A375 (cell line): ENCODE measurements at places on chromosomes 2 and 18. TPM values are rescaled to one million over a fixed set of nuclear protein-coding genes. Genes with fewer than 3 reads are reported as not detected.

PLB1 gene
- 0.23 and 0.58 TPM in 2 replicates for total RNA-seq

KLHL29 gene
- 3.7 and 3.8 TPM in 2 replicates for total RNA-seq

DSG2 gene
- 10.6 and 12.3 TPM in 2 replicates for total RNA-seq

DCDC2C gene
- not detected in 2 replicates for total RNA-seq

POTEC gene
- 0.88 and 0.91 TPM in 2 replicates for total RNA-seq

CRYBA2 gene
- total RNA-seq = 4.2 TPM in 1 of 2 replicates, not detected in the other

ZRANB3 gene
- 2.5 and 3.3 TPM in 2 replicates for total RNA-seq

PKDCC gene
- total RNA-seq = 3.2 and 3.8 TPM in 2 replicates

RAX gene
- total RNA-seq = not detected in 2 replicates

CNGA3 gene
- total RNA-seq = not detected in 2 replicates

TIGD1 gene
- total RNA-seq = 9.6 and 12.2 TPM in 2 replicates

GAD1 gene
- 7.2 and 8.1 TPM in 2 replicates for total RNA-seq

LBH gene
- 1.0 and 1.8 TPM in 2 replicates for total RNA-seq

TSPYL6 gene
- not detected in 2 replicates for total RNA-seq

KCNF1 gene
- total RNA-seq = not detected in 2 replicates

ESPNL gene
- 0.40 and 0.41 TPM in 2 replicates for total RNA-seq

HS6ST1 gene
- total RNA-seq = 8.1 and 8.7 TPM in 2 replicates

CAPN13 gene
- total RNA-seq = not detected in 2 replicates

PTPN4 gene
- 28.0 and 35.6 TPM in 2 replicates for total RNA-seq

SP110 gene
- 10.7 and 12.3 TPM in 2 replicates for total RNA-seq

DLX1 gene
- total RNA-seq = 10.2 and 11.1 TPM in 2 replicates

PLCL1 gene
- total RNA-seq = 0.08 and 0.16 TPM in 2 replicates

C2orf66 gene
- total RNA-seq = 0.15 TPM in 1 of 2 replicates, not detected in the other

OSGEPL1 gene
- total RNA-seq = 9.1 and 11.1 TPM in 2 replicates

POU3F3 gene
- total RNA-seq = 0.34 TPM in 1 of 2 replicates, not detected in the other

KCNE4 gene
- 0.34 and 0.53 TPM in 2 replicates for total RNA-seq

IMPA2 gene
- total RNA-seq = 22.5 and 28.7 TPM in 2 replicates

SCN1A gene
- total RNA-seq = not detected in 2 replicates
